Activated CD4-positive, CD25-positive, alpha-beta regulatory T cell treated with anti-CD3 and anti-CD28 coated beads, Interleukin-2, amount 50 U/mL, for 72 hours (primary cell): ENCODE measurements at places on chromosomes 4 and X.

DNA sequence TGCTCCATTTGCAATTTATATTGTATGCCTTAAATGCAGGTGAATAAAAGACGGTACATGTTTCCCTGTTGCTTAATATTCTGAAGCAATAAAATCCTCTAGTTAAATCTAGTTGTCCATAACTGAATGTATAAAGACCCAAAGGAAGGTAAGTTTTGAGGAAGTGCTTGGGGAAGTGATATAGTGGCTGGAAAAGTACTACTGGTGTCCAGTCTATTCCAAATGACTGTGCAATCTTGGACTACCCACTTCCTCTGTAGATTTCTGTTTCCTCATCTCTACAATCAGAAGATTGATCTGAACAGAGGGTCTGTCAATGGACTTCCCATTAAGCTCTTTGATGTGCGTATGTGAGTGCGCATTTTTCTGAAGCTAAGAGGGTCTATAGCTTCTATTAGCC lies 17.0 kb downstream of the SNCA start:
- no peak for DNase-seq

DNA sequence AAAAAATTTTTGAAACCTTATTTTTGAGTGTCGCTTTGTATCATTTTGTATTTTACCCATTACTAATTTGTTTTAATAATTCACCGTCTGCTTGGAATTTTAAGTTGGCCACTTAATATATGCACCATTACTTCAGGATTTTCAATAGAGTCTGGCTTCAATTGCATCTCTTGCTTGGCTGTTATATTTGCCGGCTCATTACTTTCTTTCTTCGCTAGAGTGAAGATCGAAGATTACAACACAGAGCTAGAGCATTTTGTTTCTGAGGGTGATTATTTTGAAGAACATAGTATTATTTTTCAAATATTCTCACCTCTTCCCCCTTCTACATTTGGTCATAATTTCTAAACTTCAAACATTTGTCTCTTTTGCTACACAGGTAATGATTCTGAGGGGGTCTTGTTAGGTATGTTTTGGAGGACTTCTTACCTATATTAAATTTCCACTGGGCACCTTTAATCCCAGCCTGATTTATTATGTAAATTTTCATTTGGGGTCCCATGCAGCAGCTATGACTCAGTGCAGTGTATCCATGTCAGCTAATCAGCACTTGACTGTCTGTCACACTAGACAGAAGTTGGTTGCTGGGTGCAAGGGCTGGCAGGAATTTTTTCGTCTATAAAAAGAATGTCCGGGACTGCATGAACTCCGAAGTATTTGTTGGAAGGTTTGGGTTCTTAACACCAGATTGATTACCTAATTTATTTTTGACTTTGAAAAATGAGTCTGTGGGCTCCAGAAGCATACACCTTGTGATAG lies 18.6 kb downstream of the TBC1D1 start:
- no peak for DNase-seq

DNA sequence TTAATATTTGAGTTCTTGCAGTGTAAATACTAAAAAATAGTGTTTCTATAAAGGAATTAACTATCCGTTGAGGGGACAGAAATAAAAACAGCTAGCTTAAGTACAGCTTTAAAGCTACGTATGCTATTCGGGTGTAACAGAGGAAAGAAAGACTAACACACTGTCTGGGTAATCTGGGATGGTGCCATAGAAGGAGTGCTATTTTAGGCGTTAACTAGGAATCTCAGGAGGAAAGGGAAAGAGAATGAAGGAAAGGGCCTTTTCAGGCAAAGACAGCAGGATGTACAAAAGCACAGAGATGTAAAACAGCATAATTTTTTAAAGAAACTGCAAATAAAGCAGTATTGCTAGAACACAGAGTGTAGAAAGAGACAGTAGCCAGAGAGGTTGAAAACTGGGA lies 161.8 kb downstream of the RAP1GDS1 start:
- DNase-seq, result no peak

GRCh38 chr4:188911707-188912106 lies 772.5 kb downstream of the TRIML1 start:
- DNase-seq, result no peak

- DNase-seq, result no peak
Observed at GRCh38 chr4:4631150-4631549, 89.3 kb upstream of the STX18 start.

DNA sequence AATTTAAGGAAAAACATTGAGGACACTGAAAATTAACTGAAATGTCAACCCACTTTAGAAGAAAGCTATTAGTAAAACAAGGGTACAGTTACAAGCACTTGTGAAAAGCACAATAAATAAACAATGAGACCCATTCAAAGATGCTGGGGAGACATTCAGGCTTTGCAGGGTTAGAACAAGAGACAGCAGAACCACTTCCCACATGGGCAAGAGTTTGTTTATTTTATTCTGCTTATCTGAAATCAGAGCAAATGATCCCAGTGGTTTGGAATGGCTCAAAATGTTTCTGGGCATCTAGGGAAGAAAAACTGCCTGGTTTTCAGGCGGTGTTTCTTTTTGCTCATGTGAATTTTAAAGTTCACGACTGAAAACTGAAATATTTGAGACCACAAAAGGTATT lies 42.4 kb downstream of the PPP3CA start:
- no peak for DNase-seq

DNA sequence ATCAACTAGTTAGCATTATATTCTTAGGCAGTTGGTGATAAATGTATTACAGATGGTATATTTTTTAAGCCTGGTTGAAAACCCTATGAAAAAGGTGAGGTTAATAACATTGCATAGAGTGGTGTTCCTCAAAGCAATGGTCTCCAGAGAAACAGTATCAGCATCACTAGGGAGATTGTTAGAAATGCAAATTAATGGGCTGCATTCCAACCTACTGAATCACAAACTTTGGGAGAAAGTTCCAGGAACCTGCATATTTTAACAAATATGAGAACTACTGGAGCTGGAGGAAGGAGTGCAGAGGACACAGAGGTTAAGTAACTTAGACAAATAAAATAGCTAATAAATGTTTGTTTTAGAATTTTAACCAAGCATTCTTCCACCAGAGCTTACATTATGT lies 166.9 kb upstream of the PCDH10 start:
- DNase-seq, result no peak

DNA sequence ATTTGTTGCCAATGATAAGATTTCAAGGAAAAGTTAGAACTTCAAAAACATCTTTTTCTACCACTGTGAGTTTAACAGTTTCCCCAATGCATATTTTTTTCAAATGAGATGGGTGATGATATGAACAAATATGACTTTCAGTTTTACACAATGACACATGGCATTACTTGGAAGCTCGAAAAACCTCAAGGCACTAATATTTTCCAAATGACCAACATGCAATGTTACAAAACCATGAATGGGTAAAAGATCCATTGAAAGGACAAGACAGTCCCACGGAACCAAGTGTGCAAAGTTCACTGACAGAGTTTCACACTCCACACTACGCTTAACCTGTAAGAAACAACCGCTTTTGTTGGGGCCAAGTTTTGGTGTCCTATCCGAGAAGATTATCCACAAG lies 84.5 kb downstream of the CD99L2 start:
- no peak for DNase-seq

DNA sequence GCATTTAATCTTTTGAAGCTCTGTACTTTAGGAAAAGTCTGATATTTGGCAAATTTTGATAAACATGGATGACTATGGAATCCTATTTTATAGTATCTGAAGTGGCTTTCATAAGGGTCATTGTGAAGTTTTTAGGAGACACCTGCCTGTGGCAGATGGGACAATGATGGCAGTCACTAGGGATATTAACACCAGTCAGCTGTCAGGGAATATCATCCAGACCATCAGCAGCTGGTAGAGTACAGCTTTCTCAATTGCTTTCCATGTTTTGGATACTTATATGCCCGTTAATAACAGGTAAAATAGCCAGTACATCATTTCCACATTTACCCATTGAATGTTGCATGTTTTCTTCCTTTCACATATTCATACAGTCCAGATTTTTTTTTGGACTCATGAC lies 39.1 kb downstream of the NPNT start:
- no peak for DNase-seq

DNA sequence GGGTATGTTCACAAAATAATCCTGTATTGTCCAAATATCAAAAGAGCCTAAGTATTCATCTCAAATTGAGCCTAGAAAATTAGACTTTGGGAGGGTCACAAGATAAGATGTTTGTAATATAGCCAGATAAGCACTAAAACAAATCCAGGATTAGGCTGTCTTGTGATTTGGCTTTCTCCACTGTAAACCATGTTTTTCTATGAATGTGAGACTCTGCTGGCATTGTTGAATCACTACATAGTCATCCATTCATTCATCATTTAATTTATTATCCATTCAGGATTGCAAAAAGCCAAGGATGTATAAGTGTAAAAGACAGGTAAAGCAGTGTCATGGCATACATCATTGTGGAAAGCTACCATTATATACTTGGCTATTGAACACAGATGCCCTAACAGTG lies 148.0 kb downstream of the GRID2 start:
- no peak for DNase-seq

GRCh38 chr4:3480528-3481112 lies 17.5 kb downstream of the DOK7 start:
- DNase-seq, result peak; percentile 84

DNA sequence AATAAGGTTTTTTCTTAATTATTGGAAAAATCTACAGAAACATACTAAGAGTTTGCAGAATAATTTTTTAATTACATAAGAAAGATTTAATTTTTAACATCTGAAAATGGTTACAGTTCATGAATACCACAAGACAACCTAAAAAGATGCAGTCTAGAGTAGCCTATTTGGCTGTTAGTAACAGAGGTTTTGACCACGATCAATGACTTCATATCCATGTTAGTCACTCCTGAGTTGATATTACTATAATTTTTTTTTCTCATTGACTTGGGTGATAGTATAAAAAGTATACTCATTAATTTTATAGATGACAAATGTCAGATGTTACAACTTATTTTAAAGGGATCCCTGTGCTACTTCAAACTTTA lies 272.5 kb downstream of the DCTD start:
- no peak for DNase-seq

DNA sequence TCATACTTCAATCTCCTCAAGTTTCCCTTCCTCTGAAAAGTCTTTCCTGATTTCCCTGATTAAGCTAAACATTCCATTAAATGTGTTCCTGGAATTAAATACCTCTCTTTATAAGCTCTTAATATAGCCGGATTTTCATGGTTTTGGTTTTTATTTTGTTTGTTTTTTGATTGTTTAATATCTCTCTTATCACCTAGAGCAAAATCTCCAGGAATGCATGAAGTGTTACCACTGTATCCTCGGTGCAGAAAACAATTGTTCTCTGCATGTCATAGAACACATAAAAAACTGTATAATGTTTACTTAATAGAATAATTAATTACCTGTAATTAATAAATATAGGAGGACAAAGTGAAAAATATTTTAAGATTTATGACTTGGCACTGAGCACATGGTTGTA lies 86.2 kb downstream of the PCDH18 start:
- no peak for DNase-seq

- no peak for DNase-seq
Observed at GRCh38 chr4:183144787-183145186, 45.7 kb downstream of the WWC2 start.

DNA sequence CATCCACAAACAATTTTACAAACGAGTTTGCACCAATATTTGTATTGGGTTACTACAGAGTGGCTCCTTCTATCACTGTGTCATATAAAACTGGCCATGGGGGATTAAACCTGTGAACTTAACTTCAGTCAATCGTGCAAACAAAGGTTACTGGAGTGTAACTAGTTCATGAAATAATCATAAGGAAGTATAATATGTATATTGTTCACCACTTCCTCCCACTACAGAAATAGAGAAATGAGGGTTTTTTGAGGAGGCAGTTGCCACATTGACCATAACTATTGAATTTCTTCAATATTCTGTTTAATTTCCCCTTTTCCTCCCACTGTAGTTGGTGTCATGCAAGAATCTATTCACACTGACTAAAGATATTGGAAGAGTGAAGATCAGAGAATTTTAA lies at the start of gene GPR82:
TSS of gene GPR82 (plus strand) at position 356 of the 400 bp plus-strand sequence. CDS start 2,846 bp downstream, outside the sequence.
- no peak for DNase-seq

GRCh38 chrX:40140706-40141499 lies 43.1 kb upstream of the BCOR start:
- DNase-seq, result no peak

DNA sequence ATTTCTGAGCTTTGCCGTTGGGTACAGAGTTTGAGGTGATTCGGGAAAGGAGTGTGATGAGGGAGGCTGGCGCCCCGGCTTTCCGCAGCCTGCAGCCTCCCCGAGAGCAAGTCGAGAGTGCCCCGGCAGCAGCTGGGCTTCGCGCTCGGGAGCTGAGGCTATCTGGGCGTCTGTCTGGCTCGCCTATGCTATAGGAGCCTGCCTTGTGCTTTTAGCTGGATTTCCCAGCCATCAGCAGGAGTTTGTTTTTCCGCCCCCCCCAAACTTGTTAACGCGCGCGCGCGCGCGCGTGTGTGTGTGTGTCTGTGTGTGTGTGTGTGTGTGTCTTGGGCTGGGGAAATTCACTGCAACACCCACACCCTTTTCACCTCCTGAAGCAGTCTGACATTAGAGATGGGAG lies 765 bp upstream of the DGKK start:
- no peak for DNase-seq

- peak; percentile 99 for DNase-seq
Observed at GRCh38 chr4:2241410-2242353, at the start of the genes HAUS3 and POLN. HAUS3 (minus strand) TSS chr4:2242121; CDS start chr4:2240946, 1,175 bp downstream. POLN (minus strand) TSS chr4:2242121; CDS start chr4:2229231, 12,890 bp downstream.

- no peak for DNase-seq
Observed at GRCh38 chr4:99648321-99648720, 9.3 kb downstream of the C4orf54 start.

DNA sequence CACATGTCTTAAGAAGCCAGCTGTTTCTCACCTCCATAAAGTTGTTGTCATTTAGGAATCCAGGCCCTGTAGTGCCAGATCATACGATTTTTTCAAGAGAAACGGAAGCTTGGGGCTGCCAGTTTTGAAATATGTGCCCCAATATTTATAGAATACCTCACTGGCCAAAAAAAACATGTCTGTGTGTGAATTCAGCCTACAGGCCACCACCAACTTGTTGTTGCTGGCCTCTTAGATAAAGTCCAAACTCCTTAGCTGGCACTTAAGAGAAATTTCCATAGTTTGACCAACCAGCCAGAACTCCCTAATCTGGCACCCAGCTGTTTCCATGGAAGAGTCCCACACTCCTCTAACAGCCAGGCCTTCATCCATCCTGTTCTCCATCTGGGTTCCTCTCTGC lies 74.1 kb downstream of the WDR19 start:
- DNase-seq, result no peak

DNA sequence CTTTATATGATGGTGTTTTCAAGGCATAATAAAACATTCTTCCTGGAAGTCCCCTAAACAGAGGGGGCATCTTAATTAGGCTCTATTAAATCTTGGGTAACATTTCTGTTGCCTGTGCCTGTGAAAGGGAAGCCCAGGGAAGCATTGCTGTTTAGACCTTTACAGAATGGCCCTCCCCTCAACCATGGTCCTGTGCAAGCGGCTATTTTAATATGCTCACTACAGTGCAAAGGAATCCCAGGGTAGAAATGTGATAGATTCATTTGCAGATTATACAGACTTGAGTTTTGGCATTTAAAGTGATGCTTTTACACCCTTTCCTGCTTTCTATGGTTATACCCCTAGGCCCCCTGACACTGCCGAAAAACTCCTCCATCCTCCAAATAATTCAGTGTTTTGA lies 65.3 kb downstream of the CLCN5 start:
- no peak for DNase-seq

GRCh38 chr4:164408831-164409230 lies 345.1 kb upstream of the SMIM31 start:
- DNase-seq, result no peak
